ENCODE measurements at places on chromosomes 6 and 20. TPM values are rescaled to one million over a fixed set of nuclear protein-coding genes. Genes with fewer than 3 reads are reported as not detected.

DNA sequence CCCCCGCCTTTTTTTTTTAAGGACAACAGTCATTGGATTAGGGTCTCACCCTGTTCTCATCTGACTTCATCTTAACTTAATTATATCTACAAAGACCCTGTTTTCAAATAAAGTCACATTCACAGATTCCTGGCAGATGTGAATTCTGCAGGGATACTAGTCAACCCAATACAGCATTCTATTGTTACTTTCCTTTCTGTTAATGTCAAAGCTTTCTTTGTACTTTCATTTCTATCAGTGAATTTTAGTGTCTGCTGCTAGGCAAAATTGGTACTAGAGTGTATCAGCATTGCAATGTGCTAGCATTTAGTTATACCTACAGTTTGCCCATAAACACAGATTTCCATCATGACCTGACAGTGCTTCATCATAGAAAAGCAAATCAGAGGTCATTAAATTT lies 281.9 kb downstream of the CDKAL1 start:
- H3K4me3 ChIP-seq, result no peak overlapping the region
- no peak for DNase-seq
- no peaks in the 10 kb centered on the region for H3K36me3 ChIP-seq
- no peaks in the 10 kb centered on the region for H3K4me1 ChIP-seq
- no peak overlapping the region for H3K27ac ChIP-seq

DNA sequence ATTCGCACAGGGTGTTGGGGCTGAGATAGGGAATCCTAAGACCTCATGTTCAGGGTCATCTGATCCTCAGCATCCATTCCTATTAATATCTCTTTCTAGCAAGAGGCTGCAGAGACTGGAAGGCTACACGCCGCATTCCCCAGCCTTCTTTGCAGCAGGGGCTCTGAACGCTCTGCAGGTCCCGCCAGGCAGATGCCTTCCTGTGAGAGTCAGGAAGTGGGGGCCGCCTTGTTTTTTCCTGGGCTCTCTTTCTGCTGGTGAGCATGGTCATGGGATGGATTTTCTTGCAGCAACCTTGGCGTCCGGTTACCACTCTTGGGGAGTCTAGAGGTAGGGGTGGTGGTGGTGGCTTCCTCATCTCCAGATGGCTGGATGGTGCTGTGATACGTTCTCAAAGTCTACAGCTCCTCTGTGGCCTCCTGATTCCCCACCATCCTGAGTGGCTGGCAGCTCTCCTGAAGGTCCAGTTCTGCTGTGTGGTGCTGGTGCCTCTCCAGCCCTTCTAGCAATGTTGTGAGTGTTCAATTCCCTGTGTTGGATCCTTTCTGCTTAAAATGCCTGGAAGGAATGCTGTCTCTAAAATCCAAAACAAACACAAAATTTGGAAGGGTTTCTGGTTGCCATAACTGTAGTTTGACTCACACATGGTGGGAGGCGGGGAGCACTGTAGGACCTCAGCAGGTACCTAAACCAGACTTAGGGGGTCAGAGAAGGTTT lies 111.9 kb downstream of the CEBPB start:
- DNase-seq, result no peak
- peaks cover 2% of the 10 kb centered on the region for H3K4me1 ChIP-seq
- no peak overlapping the region for H3K27ac ChIP-seq
- no peaks in the 10 kb centered on the region for H3K36me3 ChIP-seq

DNA sequence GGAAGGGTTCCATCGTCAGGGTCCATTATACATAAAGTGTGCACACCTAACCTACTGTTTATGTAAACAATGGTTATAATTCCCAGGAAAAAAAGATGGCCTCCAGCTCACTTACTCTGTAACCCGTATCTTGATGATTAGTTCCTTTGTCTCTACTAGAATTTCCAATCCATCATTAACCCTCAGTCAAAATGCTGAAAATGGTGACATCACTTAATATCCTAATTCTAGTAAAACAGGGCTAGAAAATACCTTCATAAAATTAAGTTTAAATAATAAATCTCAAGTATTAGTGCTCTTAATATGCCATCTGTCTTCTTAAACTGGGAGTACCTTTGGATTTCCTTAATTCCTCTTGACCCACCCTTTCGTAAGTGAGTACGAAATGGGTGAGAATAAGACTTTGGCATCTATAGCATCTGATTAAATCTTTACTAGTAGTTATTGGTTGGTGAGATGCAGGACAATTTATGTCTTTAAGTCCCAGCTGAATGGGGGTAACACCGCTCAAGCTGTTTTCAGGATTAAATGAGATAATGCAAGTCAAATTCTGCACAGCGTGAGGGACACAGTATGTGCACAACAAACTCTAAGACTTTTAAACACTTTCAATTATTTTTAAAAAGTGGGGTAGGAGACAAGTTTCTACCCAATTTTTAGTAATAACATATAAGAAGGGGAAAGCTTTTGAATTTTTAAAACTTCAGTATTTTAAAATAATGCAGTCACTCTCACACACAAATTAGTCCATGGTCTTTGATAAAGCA lies 1.6 kb downstream of the HMGN3 start:
- DNase-seq, result no peak
- H3K27ac ChIP-seq, result no peak overlapping the region
- no peaks in the 10 kb centered on the region for H3K27me3 ChIP-seq
- peaks cover 20% of the 10 kb centered on the region for H3K4me1 ChIP-seq

GRCh38 chr6:116783852-116784251 lies 18.3 kb upstream of the FAM162B start:
- H3K4me1 ChIP-seq, result no peaks in the 10 kb centered on the region
- H3K4me3 ChIP-seq, result no peak overlapping the region
- no peak for DNase-seq
- H3K27me3 ChIP-seq, result no peaks in the 10 kb centered on the region
- no peak overlapping the region for H3K27ac ChIP-seq
- no peaks in the 10 kb centered on the region for H3K36me3 ChIP-seq

GRCh38 chr20:9514072-9514460 lies 324 bp upstream of the LAMP5 start:
- no peak overlapping the region for H3K4me3 ChIP-seq
- no peak overlapping the region for H3K27ac ChIP-seq
- DNase-seq, result no peak
- no peaks in the 10 kb centered on the region for H3K4me1 ChIP-seq
- H3K36me3 ChIP-seq, result no peaks in the 10 kb centered on the region

- H3K4me3 ChIP-seq, result no peak overlapping the region
- no peaks in the 10 kb centered on the region for H3K27me3 ChIP-seq
- no peak overlapping the region for H3K27ac ChIP-seq
- H3K36me3 ChIP-seq, result no peaks in the 10 kb centered on the region
- no peak for DNase-seq
Observed at GRCh38 chr20:33584976-33585375, 77.2 kb upstream of the C20orf144 start.

DNA sequence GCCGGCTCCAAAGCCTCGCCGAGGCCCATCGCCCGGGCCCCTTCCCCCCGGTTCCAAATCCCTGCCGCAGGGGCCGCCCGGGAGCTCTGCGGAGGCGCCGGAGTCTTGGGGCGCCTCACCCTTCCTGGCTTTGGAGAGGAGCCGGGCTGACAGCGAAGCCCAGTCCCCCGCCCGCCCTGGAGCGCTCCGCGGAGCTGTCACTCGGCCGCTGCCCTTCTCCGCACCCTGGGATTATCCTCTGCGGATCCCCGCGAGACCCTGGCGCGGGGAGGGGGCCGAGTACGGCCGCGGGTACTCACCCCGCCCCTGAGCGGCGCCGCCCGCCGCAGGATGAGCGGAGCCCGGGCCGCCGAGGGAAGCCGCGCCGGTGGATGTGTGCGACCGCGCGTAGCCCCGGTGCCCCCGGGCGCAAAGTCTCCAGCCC lies 343 bp downstream of the SNAP91 start:
- H3K4me1 ChIP-seq, result no peaks in the 10 kb centered on the region
- H3K27ac ChIP-seq, result no peak overlapping the region
- peaks cover 13% of the 10 kb centered on the region for H3K27me3 ChIP-seq
- no peak overlapping the region for H3K4me3 ChIP-seq

GRCh38 chr6:79869600-79870084 lies 77.7 kb downstream of the ELOVL4 start:
- DNase-seq, result peak; percentile 73
- peaks cover 3% of the 10 kb centered on the region for H3K4me1 ChIP-seq
- no peak overlapping the region for H3K27ac ChIP-seq

DNA sequence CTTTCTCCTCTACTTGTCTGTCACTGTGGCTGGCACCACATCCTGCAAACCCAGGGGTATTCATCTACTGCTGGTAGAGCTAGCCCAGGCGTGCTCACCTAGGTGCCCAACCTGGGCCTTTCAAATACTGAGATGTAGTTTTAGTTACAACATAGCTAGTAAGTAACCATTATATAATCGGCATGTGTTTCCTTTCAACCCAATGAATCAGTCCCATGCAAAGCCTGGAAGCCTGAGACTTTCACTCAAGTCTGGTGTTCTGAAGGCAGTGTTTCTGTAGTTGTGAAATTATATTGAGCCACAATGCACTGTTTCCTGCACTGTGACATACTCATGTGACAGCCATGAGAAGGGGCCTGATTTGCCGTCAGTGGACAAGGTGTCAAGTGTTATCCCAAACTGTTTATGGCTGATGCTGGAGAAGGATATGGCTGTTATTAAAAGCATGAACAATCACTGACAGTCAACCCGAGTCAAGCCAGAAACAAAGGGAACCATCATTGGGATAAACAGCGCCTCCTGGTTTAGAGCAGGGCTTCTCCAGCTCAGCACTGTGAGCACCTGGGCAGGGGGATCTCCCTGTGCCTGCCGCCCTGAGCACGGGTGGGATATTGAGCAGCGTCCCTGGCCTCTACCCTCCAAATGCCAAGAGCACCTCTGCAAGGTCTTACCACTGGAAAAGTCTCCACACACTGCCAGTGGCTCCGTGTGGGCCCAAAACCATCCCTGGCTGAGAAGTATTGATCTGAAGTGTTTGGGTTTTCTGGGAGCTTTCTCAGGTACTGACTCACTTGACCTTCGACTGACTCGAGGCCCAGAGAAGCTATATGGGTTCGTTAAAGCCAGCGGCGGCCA lies 1.6 kb downstream of the PSMA7 start:
- peaks cover 37% of the 10 kb centered on the region for H3K4me1 ChIP-seq
- H3K27me3 ChIP-seq, result no peaks in the 10 kb centered on the region
- peak; percentile 29 for DNase-seq
- peak overlapping the region; percentile 66 for H3K27ac ChIP-seq

DNA sequence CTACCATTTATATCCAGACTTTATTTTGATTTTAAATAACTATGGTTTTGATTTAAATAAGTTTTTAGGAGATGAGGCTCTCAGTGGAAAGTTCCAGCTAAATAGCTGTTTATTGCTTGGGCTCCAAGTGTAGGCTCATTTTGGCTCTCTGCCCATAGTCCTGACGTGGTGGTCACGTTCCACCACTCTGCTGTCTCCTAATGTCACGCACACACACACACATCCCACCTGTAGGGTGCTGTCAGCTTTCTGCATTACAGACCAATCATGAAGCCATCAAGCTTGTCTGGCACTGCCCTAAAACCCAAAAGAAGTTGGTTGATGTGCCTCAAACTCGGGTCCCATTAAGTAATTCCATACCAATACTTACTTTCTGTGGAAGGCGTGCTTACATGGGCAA lies 45.4 kb downstream of the PANK2 start:
- H3K36me3 ChIP-seq, result no peaks in the 10 kb centered on the region
- H3K27ac ChIP-seq, result no peak overlapping the region
- H3K4me1 ChIP-seq, result peaks cover 18% of the 10 kb centered on the region
- no peak overlapping the region for H3K4me3 ChIP-seq

GRCh38 chr6:7541175-7542064 lies at the start of gene DSP:
TSS of gene DSP (plus strand) at chr6:7541671. CDS start at chr6:7541916, 245 bp downstream.
- H3K36me3 ChIP-seq, result no peaks in the 10 kb centered on the region
- H3K4me1 ChIP-seq, result peaks cover 16% of the 10 kb centered on the region
- peaks cover 33% of the 10 kb centered on the region for H3K27me3 ChIP-seq
- H3K27ac ChIP-seq, result no peak within 1 kb of the TSS
- H3K4me3 ChIP-seq, result no peak within 1 kb of the TSS

- no peaks in the 10 kb centered on the region for H3K36me3 ChIP-seq
- H3K27me3 ChIP-seq, result no peaks in the 10 kb centered on the region
- no peak for DNase-seq
- no peak overlapping the region for H3K27ac ChIP-seq
- no peak overlapping the region for H3K4me3 ChIP-seq
Observed at GRCh38 chr6:130766239-130767144, 60.7 kb upstream of the SMLR1 start.

GRCh38 chr20:1808101-1808500 lies 87.1 kb upstream of the SIRPA start:
- no peak overlapping the region for H3K4me3 ChIP-seq
- no peak for DNase-seq
- no peak overlapping the region for H3K27ac ChIP-seq

DNA sequence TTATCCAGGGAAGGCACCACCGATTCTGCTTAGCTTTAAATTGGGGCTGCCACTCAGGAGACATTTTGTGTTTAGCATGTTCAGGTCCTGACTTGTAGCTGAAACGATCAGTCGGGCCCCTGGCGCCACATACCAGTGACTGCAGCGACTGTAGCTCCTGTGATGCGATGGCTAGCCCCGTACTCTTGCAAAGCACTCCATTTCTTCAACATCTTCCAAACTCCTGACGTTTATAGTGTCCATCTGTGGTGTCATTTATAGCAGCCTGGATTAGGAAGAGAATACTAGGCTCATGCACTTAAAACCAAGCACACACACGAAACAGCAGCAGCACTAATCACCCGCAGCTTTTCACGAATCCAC lies 13.0 kb downstream of the POU3F2 start:
- H3K27ac ChIP-seq, result no peak overlapping the region
- DNase-seq, result no peak
- no peak overlapping the region for H3K4me3 ChIP-seq
- H3K27me3 ChIP-seq, result peaks cover 63% of the 10 kb centered on the region
- no peaks in the 10 kb centered on the region for H3K36me3 ChIP-seq

- no peaks in the 10 kb centered on the region for H3K36me3 ChIP-seq
- DNase-seq, result no peak
- no peak overlapping the region for H3K4me3 ChIP-seq
Observed at GRCh38 chr6:157684620-157685299, 138.3 kb upstream of the SNX9 start.

DNA sequence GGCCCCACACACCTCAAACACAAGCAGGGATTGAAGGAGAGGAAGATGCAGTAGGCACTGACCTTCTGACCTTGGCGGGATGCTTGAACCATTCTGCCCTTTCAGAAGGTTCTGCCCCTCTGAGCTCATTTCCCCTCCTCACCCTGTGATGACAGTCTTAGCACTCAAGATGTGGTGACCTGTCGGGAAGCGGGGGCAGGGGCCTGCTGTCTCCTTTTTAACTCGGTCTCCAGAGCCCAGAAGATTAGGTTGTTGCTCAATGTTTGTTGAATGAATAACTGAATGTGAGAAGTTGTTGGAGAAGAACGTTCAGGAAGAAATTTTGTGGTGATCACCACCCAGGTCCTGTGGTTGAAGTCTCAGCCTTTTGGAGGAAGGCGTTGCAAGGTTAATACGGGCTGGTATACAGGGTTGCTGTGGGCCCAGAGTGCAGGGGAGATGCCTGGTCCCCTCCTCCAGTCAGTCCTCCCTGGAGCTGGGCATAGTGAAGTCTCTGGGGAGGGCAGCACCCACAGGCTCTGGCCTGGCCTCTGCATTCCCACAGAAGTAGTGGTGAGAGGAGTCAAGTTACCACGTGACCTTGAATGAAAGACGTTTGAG lies 49.7 kb upstream of the FUCA2 start:
- no peak overlapping the region for H3K4me3 ChIP-seq
- no peaks in the 10 kb centered on the region for H3K27me3 ChIP-seq
- H3K27ac ChIP-seq, result no peak overlapping the region
- peaks cover 28% of the 10 kb centered on the region for H3K4me1 ChIP-seq
- no peak for DNase-seq

The PDE7B gene
- polyA plus RNA-seq, result 0.06 TPM

The COL21A1 gene
- not detected for polyA plus RNA-seq

The POM121L2 gene
- polyA plus RNA-seq, result not detected

The RBPJL gene
- not detected for polyA plus RNA-seq

The THBS2 gene
- polyA plus RNA-seq, result 0.09 TPM

The RAMACL gene
- polyA plus RNA-seq, result 0.39 TPM

The TNFRSF6B gene
- not detected for polyA plus RNA-seq

The ERVFRD-1 gene
- polyA plus RNA-seq, result 0.29 TPM

The OR12D3 gene
- not detected for polyA plus RNA-seq

The PHF1 gene
- polyA plus RNA-seq, result 81.8 TPM

The MUC21 gene
- not detected for polyA plus RNA-seq

The ZNF217 gene
- 28.6 TPM for polyA plus RNA-seq

The TSHZ2 gene
- polyA plus RNA-seq, result 4.1 TPM
